Fibroblast of upper back skin (primary cell): ENCODE measurements at places on chromosomes 3 and 15.

DNA sequence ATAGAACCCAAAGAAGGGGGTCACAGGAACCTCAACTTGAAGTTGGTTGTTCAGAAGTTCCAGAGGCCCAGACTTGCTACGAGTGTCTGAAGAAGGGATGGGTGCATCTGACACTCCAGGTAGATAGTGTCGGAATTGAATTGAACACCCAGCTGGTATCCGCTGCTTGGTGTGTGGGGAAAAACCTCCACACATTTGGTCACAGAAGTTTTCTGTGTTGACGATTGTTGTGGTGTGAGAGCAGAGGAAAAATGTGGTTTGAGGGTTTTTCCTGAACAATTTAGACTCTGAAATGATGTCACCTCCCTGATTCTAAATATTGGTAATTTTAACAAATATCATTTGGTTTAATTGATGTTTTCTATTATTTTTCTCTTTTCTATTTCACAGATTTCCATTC, 218.8 kb upstream of the CTNNB1 start:
- DNase-seq: no peak

DNA sequence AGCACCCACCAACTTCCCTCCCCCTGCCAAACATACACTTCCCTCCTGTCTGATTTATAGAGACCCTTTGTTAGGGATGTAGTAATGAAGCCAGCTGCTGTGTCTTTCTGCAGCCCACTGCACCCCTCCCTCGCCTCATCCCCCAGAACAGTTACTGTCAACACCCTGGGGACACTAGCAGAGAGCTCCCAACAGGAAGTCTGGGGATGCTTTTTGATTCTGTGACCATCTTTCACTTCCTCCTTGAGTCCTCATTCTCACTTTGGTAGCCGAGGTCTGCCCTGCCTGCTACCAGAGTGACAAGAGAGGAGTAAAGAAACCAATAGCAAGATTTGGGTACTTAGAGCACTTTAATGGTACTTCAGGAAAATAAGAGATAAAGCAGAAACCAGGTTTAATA, 201.6 kb downstream of the SATB1 start:
- DNase-seq: no peak

DNA sequence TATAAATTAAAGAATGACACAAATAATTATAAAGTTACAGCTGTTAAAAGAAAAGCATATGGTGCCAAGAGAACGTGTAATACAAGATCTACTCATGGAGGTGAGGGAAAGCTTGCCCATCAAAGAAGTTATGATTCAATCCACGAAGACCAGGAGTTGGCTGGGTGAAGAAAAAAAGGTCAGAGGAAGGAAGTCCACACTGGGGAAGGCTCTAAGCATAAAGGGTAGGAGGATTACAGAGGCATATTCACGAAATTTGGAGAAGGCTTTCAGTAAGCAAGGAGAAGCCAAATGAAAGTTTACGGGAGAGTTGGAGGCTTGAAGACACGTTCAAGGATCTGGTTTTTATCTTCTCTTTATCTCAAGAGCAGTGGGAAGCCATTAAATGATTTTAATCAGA, 1.8 kb upstream of the TGFBR2 start:
- DNase-seq: no peak

- no peak for DNase-seq
Measured at GRCh38 chr3:161838021-161838420, 341.4 kb downstream of the OTOL1 start.

DNA sequence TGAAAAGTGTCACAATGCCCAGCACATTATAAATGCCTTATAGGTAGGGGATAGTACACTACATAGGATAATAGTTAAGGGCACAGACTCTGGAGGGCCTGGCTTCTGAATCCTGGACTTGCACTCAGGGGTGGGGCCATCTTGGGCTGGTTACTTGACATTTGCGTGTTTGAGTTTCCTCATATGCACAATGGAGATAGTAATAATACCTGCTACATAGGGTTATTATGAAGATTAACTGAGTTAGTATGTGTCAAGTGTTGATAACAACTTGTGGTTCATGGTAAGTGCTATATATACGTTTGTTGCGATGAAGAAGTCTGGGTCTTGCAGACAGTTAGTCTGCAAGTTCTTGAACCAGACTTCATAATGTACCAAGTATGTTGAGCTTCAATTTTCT, 37.0 kb downstream of the MITF start:
- DNase-seq: no peak

DNA sequence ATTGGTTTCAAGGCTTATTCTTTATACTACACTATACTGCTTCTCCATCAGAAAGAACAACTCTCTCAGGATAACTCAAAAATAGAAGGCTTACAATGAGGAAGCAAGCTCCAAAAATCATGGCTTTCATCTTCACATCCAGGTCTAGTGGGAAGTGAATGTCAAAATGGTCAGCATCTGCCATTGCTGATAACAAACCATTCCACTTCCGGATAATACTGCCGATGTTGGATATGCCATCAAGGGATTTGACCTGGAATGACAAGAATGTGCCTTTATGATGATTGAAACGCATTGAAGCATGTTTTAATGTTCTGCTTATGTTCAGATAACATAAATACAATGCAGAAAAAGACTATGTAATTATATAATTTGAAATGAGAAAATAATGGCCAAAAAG, 34.0 kb upstream of the PLOD2 start:
- DNase-seq: no peak

DNA sequence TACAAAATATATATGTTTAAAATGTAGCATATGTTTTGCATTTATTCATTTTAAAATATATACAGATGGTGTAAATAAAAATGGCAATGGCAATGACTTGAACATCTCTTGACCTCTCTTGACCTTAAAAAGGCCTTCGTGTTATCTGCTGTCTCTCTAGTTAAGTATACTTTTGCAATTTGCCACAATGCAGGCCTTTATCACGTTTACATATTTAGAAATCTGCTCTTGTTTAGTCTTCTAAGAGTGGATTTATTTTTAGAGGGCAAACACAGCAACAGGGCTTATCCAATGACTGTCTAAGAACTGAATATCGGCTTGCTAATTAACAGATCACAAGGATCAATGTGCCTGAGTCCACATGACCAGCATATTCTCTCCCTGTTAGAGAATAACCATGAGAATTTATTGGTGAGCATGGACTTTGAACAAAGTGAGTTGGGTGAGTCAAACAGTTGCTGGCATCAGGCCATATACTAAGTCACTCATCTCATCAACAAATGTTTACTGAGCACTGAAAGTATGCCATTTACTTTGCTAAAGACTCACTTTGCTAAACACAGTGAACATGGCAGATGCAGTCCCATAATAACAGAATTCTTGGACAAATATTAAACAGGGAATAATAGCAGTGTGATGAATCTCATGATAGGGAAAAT, 48.2 kb downstream of the MDFIC2 start:
- peak; percentile 3 for DNase-seq

DNA sequence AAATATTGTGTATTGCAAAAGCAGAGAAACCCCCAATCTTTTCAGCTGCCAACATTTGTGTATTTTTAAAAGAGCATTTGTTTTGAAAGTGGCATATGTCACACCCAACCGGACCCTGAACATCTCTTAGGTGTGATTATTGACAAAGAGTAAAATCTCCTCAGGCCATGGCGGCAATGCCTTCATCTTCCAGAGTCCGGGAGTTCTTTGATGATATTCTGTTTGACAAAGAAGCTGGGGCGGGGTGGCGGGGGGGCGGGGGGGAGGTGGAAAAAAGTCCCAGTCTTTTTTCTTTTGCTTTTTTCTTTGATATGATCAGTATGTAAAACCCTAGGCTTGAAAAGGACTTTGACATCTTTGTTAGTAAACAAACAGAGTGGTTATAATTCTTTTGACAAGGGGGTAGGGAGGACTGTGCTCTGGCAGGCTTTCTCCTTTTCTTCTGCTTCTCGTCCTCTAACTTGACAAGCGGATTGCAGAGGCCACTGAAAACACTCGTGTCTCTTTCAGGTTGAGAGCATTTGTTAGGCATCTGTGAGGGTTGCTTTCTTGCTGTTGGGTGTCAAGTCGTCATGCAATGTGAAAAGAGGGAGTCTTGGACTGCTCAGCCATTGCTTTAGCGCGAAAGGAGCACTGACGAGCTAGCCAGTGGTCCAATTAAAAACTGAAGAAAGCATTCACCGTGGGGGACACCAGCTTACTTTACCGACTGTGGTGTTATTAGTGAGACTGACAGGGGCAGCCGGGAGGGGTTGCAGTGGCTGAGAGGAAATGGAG, 243.2 kb downstream of the NSUN3 start:
- DNase-seq: no peak

DNA sequence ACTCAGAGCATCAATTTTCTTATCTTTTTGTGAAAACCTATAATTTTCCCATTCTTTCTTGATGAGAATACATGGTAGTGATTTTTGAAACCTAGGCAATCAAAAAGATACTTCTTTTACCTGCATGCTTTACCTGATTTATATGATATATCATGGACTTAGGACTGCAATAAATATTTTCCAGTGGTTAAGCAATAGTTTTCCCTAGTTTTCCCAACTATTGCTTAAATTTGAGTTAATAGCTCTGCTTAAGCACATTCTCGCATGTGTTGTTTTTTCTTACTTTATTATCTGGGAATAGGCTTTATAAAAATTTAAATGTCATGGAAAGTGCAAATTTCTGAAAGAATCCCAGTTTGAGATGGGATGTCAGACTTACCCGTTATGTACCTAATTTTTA, 465.1 kb upstream of the BCHE start:
- DNase-seq: no peak

GRCh38 chr15:100762913-100763834, 116.5 kb upstream of the ALDH1A3 start:
- peak; percentile 38 for DNase-seq

- DNase-seq: peak; percentile 38
Measured at GRCh38 chr15:61090386-61091288, 138.5 kb downstream of the RORA start.
